ENCODE measurements at places on chromosomes 6 and 20.

- DNase-seq: no peak
Observed at GRCh38 chr20:59428006-59428405, 127.6 kb downstream of the EDN3 start.

DNA sequence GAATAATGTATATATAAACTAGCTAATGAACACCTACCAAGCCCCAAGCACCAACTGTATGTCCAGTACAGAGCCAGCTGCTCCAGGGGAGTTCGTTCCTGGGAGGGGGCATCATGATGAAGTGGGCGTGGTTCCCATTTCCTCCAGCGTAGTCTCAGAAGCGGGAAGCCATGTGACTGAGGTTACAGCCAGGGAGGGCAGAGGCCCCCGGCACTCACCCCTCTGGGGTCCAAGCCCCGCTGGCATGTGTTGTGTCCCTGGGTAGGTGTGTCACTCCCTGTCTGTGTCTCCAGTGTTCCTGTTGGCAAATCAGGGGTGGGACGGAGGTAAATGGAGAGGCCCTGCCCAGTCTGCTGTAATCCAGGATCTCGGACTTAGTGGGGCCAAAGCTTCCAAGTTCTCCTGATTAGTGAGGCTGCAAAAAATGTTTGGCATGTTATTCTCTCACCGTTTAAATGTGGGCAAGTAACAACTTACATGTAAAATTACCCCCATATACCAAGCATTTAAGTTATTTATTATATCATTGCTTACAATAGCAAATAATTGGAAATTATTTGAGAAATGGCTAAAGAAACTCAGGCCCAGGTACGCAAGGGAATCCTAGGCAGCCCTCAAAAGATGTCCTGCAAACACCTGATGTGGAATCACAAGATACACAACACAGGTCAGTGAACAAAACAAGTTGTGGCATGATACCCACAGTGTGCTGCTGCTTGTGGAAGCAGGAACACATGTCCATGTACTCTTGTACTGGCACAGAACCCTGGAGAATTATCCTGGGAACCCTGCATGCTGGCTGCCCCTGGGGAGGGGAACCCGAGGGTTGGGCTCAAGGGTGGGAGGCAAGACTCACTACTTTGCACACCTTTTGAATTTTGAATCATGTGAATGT is 22.2 kb downstream of the FAM110A start:
- no peak for DNase-seq

GRCh38 chr20:19277381-19277780 is 64.9 kb downstream of the SLC24A3 start:
- DNase-seq: no peak

- no peak for DNase-seq
Observed at GRCh38 chr6:26432627-26433201, 7.6 kb upstream of the BTN3A3 start.

DNA sequence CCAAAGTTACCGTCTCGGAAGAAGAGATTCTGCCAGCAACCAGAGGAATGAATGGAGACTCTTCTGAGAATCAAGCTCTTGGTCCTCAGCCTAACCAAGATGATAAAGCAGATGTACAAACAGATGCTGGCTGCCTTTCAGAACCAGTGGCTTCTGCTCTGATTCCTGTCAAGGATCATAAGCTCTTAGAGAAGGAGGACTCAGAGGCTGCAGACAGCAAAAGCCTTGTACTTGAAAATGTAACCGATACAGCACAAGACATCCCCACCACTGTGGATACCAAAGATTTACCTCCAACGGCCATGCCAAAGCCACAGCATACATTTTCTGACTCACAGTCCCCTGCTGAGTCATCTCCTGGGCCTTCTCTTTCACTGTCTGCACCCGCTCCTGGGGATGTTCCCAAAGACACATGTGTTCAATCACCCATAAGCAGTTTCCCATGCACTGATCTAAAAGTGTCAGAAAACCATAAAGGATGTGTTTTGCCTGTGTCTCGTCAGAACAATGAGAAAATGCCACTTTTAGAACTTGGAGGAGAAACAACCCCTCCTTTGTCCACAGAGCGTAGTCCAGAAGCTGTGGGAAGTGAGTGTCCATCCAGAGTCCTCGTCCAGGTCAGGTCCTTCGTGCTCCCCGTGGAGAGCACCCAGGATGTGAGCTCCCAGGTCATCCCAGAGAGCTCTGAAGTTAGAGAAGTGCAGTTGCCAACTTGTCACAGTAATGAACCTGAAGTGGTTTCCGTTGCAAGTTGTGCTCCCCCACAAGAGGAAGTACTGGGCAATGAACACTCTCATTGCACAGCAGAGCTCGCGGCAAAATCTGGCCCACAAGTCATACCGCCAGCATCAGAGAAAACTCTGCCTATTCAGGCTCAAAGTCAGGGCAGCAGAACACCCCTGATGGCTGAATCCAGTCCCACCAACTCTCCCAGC is 109.6 kb downstream of the RTN4IP1 start:
- DNase-seq: no peak
